Activated CD8-positive, alpha-beta memory T cell treated with anti-CD3 and anti-CD28 coated beads for 1 hour (primary cell): ENCODE measurements at places on chromosomes 11 and 22.

GRCh38 chr11:70606248-70606950 lies 208.1 kb downstream of the CTTN start:
- DNase-seq: no peak

GRCh38 chr22:38828616-38829205 lies 15.1 kb downstream of the NPTXR start:
- no peak for DNase-seq

DNA sequence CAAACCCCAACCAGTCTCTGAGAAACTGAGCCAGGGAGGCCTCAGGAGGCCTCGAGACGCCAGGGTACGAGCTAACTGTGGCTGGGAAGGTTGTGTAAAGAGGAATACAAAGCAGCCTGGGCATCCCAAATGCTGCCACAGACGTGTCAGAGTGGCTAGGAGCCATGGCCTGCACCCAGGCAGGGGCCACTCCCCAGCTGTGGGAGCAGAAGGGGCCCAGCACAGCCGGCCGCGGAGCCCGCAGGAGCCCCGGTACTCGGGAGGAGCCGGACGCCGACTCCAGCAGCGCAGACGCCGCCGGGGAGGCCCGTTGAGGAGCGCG lies 349.8 kb upstream of the B3GAT1 start:
- no peak for DNase-seq

DNA sequence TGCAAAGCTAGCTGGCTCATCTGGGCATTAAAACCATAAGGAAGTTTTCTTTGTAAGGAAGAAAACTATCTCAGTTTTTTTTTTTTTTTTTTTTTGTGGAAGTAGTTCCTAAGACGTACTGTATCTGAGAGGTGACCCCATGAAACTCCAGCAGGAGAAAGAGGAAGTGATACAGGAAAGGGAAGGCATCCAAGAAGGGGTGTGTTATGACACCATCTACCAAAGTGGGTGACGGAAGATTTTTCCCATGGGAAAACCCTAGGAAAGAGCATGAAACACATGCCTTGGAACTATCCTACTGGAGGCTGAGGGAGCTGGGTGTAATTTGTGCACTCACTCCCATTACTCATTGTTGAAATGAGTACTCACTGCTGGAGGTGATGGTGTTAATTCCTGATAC lies 63.8 kb upstream of the ARHGAP20 start:
- no peak for DNase-seq

GRCh38 chr11:97754976-97755375 lies 1265.8 kb upstream of the CNTN5 start:
- DNase-seq: no peak

DNA sequence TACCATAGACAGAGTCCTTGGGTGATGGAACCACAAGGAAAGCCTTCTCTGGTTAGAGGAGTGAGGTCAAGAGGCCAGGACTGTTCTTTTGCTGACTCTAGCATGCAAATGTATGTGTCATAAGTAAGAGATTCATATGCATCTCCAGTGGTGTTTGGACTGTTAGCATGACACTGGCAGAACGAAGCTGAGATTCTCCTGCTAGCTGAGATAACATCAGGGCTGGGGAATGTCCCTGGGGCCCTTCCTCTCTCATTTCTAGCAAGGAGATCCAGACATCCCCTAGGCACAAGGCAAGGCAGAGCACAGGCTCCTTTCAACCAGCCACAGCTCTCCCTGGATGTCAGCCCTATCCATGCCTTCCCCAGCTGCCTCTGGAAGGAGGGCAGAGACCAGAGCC lies 711.3 kb downstream of the OPCML start:
- DNase-seq: no peak

GRCh38 chr11:111598559-111598958 lies 3.7 kb upstream of the SIK2 start:
- DNase-seq: no peak

GRCh38 chr11:110097459-110098012 lies 4.3 kb downstream of the ZC3H12C start:
- DNase-seq: no peak

GRCh38 chr22:39299829-39300178 lies 19.6 kb downstream of the RPL3 start:
- no peak for DNase-seq

GRCh38 chr11:80129396-80129795 lies 688.6 kb upstream of the TENM4 start:
- no peak for DNase-seq

- DNase-seq: no peak
Measured at GRCh38 chr22:19912271-19912999, 29.1 kb upstream of the COMT start.

GRCh38 chr11:123272565-123272964 lies 77.5 kb upstream of the CLMP start:
- DNase-seq: no peak

DNA sequence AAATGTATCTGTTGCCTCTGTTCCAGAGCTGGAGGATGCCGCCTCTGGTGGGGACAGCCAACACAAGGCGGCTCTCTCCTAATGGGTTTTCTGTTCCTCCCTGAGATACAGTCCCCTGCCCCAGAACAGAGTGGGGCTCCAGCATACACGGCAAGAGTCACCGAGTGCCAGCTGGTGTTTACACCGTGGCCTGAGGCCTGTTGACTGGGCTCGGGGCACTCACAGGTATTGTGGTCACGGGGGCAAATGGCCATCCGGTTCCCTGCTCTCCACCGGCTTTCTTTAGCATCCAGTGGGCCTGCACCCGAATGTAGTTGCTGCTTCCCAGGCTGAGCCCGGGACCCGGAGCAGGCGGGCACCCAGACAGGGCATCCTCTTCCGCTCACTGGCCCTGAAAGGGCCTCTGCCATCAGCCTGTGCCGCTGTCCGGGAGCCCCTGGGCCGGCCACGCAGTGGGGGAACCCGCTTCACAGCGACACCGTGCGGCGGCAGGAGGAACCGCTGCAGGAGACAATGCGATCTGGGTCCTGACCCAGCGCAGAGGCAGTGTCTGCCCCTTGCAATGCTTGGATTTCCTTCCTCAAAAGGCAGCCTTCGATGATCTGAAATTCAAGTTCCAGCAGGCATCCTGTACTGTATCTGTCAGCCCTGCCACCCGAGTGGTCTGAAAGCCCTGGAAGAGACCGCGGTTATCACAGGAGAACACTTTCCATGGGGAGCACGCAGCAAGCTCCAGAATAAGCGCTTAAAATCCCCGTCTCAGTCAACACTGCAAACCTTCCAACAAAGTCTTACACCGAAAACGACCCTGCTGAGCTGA lies 859 bp upstream of the KRTAP5-5 start:
- DNase-seq: no peak

DNA sequence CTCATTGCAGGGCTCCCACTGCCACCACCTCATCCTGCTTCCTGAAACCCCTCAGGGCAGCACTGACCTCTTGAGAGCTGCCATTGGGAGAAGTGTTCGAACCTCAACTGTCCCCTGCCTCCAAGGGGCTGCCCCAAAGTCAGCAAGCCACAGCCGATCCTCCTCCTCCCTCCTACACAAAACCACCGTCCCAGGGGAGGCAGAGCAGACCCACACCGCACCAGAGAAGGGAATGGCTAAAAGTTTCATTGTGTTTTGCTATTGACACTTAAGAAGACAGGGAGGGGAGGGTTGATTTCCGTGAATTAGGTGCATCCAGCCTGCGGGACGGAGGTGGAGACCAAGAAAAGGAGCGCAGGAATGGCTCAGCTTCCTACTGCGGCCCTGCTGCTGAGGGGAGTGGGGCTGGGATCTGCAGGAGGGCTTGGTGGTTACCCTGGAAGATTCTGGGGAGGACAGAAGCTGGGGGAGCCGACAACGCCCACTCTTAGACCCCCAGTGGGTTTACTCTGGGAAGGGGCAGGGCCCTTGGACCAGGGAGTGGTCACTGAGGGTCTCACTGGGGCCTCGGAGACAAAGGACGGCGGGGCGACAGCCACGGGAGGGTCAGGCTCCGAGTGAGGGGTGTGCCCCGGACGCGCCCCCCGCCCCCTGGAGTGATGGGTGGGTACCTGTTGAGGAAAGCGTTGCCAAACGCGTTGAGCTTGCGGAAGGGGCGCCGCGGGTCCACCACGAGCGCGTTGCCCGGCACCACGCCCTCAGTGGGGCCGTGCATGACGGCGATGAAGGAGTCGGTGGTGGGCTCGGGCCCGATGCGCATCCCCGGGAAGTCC lies 815 bp downstream of the EHD1 start:
- no peak for DNase-seq

DNA sequence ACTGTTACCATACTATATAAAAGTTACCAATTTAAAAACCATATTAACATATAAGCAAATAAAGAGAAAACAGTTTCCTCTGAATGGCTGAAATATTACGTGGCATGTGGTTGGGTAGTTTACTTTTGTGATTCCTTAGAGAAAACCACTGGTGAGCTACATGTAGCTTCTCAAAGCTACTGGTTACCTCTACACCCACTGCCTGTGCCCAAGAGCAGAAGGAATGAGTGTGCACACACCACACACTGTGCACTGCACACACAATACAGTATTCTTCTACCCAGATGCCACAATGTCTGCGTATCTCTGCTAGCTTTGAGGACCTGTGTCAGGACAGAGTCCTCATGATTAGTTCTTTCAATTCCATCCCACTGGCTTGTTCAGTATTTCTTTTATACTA lies 25.5 kb upstream of the YPEL1 start:
- DNase-seq: no peak

GRCh38 chr11:2530855-2531200 lies 86.0 kb downstream of the KCNQ1 start:
- no peak for DNase-seq

DNA sequence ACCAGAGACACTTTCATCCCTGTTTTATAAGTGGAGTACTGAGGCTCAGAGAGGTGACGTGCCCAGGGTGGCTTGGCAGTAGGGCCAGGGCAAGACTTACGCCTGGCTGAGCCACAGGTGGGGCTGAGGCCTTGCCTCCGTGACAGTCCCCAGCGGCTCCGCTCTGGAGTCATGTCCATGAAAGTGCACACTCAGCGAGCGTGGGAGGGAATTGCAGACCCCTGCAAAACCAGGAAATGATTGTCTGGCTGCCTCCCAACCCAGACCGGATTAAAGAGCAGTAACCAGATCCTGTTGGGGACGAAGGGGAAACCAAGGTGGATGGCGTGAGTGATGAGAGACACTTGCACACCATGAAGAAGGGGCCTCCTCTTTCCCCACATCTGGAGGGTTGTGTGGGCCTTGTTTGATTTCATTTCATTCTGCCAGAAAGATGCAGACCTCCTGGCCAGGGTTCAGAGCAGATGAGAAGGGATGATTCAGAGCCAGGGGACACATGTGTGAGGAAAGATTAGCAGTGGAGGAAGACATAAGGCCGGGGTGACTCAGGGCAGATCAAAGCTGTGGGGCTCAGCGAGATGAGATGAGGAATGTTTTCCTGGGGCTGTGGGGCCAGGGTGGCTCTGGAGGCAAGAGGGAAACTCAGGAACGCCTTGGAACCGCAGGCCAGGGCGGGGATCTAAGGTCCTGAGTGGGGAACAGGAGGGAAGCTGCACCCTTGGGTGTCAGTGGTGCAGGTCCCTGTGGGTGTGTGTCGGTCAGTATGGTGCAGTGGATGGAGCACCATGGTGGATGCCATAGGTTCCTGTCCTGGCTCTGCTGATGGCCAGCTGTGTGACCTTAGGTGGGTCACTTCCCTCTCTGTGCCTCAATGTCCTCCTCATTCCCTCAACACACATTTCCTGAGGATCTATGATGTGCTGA lies 29.9 kb upstream of the LRRC32 start:
- DNase-seq: no peak

DNA sequence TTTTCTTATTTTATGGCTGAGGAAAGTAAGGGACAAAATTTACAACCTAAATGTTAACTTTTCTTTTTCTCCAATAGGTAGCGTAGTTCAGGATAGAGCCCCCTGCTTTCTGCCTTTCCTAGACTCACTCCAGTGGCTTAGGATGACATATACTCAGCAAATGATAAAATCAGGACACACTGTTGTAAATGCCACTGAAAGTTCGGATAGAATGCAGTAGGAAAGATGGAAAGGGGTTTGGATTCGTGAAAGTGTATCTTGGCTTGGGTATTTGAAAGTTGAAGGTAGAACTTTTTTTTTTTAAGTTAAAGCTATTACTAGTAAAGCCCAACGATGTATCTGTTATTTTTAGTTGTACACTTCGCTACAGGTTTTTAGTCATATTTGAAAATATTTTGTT lies 2.2 kb downstream of the DYNC2H1 start:
- no peak for DNase-seq

GRCh38 chr11:68854273-68854958 lies 12.7 kb upstream of the CPT1A start:
- no peak for DNase-seq

DNA sequence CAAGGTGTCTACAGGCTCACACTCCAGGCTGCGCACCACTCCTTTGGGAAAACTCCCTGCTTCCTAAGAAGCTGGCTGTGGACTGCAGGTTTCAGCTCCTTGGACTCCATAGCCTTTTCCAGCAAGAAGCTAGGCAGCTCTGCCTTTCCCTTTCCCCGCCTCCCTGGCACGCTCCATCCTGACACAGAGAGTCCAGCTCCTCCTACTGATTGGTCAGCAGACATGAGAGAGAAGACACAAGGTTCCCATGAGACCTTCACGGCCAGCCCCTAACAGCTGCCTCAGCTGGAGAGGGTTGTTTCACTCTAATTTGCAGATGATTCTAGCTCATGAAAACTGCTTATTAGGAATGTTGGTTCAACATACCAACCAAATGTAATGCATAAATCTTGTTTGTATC lies 27.6 kb downstream of the TENM4 start:
- no peak for DNase-seq

- DNase-seq: no peak
Measured at GRCh38 chr11:11975201-11976092, 33.0 kb downstream of the DKK3 start.

GRCh38 chr11:45723397-45723796 lies 58.0 kb upstream of the CHST1 start:
- DNase-seq: no peak

DNA sequence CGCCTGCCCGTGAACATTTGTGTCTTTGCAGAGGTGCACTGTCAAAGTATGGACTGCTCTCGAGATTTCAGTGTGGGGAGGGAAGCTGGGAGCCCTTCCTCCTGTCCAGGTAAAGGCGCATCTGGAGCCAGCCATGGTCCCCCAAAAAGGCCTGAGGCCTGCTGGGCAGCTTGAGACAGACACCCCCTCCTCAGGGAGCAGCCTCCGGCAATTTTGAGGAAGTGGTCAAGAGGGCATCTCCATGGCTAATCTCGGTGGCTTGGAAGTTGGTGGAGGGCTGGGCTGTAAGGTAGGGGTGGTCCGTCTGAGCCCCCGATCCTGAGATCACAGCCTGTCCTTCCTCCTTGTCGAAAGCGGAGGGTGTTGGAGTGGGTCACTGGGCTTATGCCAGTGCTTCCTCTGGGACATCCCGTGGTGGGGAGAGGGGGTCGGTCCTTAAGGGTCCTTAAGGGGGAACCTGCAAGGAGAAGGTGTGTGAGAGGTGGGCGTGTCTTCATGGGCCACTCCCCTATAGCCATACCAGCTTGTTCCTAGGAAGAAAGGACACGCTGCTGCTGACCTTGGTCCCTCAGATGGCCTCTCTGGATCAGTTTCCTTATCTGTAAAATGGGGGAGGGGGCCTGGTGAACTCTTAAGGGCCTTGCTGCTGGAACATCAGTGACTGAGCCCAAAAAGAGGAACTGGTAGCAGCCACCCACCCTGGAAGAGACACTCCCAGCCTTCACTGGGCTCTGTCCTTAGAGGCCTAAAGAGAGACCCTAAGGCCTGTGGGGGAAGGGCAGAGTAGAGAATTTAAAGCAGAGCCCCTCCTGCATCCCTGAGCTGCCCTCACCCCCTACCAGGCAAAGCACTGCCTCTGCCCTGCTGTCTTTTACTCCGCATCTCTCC lies 2.6 kb downstream of the KCNC1 start:
- no peak for DNase-seq
